ENCODE measurements at places on chromosomes 6 and 20. TPM values are rescaled to one million over a fixed set of nuclear protein-coding genes. Genes with fewer than 3 reads are reported as not detected.
A peak's percentile ranks its signal among the peaks of the same experiment; 100 is the strongest.

The LY6G6F gene
- total RNA-seq, result not detected

The LY6G6D gene
- total RNA-seq, result not detected

The SGK2 gene
- total RNA-seq, result 1.8 TPM

- no peak overlapping the region for H3K4me3 ChIP-seq
- H3K4me1 ChIP-seq, result no peaks in the 10 kb centered on the region
- no peaks in the 10 kb centered on the region for H3K36me3 ChIP-seq
- no peaks in the 10 kb centered on the region for H3K27me3 ChIP-seq
Observed at GRCh38 chr6:129923530-129924250, 62.6 kb upstream of the TMEM244 start.

DNA sequence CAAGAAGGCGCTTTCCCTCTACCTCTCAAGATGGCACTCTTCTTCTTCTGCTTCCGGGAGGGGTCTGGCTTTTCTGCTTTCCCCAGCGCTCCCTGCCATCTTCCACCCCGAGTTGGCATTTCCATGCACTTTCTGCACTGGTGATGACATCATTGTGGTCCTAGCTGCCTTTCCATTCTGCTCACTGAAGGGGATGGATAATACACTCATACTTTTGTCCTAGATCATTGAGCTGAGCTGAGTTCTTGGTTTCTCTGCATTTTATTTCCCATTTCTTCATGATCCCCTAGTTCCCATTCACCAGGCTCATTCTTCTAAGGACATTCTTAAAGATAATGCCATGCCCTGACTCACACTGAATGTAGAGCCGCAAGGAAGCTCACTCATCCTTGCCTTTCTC, 96.7 kb downstream of the EDN1 start:
- H3K4me1 ChIP-seq, result no peaks in the 10 kb centered on the region
- no peaks in the 10 kb centered on the region for H3K36me3 ChIP-seq
- no peak for DNase-seq
- H3K27ac ChIP-seq, result no peak overlapping the region
- no peak overlapping the region for H3K4me3 ChIP-seq

DNA sequence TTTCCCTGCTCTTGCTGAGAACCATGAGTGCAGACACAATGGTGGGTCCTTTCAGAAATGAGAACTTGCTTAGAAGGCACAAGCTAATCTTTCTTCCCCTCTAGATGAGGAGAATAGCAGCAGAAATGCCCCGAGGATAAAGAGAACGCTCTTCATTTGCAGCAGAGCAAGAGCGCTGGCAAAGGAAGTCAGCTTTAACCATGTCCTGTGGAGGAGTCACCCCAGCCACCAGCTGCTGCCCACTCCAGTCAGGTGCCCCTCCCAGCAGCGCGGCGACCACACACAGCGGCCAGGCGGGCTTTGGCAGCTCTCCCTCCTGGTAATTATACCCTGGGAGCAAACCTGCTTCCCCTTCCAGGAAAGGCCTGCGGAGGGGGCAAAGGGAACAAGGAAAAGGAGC, 42.4 kb upstream of the EMILIN3 start:
- no peak for DNase-seq
- H3K27ac ChIP-seq, result no peak overlapping the region
- H3K4me1 ChIP-seq, result peaks cover 15% of the 10 kb centered on the region
- H3K27me3 ChIP-seq, result no peaks in the 10 kb centered on the region
- H3K36me3 ChIP-seq, result peaks cover 73% of the 10 kb centered on the region
- no peak overlapping the region for H3K4me3 ChIP-seq

- no peak overlapping the region for H3K4me3 ChIP-seq
- H3K27me3 ChIP-seq, result no peaks in the 10 kb centered on the region
- no peaks in the 10 kb centered on the region for H3K36me3 ChIP-seq
- H3K27ac ChIP-seq, result no peak overlapping the region
- no peaks in the 10 kb centered on the region for H3K4me1 ChIP-seq
Observed at GRCh38 chr6:162864911-162865310, 137.1 kb downstream of the PACRG start.

GRCh38 chr6:34772940-34773339, 15.6 kb downstream of the SNRPC start:
- H3K4me3 ChIP-seq, result no peak overlapping the region
- H3K36me3 ChIP-seq, result peaks cover 46% of the 10 kb centered on the region
- no peaks in the 10 kb centered on the region for H3K4me1 ChIP-seq
- no peak for DNase-seq
- peak overlapping the region; percentile 59 for H3K27ac ChIP-seq

DNA sequence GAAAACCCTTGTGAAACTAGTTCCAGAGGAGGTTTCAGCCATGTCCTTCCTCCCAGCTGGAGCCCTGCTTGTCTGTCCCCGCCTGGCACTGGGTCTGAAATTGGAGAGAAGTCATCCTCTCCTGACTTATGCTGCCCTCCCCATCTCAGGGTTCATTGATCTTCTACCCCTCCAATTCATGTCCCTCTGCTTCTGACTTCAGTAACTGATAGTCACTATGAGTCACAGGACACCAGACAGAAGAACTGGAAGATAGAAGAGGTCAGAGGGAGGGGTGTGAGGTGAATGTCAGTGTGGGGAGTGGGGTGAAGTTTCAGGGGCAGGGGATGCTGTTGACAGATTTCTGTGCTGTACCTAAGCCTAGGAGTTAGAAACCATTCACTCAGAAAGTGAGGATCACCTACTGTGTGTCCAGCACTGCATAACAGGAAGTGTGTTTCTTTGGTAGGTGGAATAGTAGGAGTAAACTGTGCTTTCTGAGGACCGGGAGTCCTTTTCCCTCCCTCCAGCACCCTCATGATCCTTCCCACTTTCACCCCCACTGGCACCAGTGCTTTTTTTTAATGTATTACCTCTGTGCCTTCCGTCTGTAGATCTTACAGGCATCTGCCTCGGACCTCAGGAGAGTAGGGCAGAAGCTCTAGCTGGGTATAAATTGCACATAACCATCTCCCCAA, 627 bp upstream of the RPP21 start:
- H3K36me3 ChIP-seq, result no peaks in the 10 kb centered on the region
- H3K27me3 ChIP-seq, result no peaks in the 10 kb centered on the region
- no peaks in the 10 kb centered on the region for H3K4me1 ChIP-seq
- peak; percentile 40 for DNase-seq

DNA sequence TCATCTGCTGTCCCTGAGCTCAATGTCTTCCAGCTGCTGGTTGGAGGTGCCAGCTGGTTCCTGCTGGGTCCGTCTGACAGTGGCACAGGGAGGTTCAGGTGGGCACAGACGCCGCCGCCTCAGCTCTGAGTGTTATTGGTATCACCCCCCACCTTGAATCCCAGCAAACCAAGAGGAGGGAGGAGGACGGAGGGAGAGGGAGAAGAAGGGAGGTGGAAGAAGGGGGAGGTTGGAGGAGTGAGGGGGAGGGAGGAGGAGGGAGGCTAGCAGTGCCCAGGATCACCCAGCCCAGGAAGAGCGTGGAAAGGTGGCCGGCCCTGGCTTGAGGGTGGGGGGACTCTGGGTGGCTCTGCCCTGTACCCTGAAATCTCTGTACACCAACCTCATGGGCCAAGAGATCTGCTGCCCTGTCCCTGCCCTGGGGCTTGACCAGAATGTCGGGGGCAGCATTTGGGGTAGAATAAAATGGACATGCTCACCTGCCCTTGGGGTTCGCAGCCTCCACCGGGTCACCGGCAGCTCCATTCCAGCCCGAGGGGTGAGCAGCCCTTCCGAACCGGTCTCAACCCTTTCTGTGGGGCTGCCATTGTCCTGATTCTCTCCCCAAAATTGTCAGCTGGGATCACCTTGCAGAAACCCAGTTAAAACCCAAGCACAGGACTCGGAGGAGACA, 17.1 kb downstream of the NTSR1 start:
- peaks cover 22% of the 10 kb centered on the region for H3K27me3 ChIP-seq
- no peaks in the 10 kb centered on the region for H3K4me1 ChIP-seq
- no peak for DNase-seq
- no peaks in the 10 kb centered on the region for H3K36me3 ChIP-seq
- no peak overlapping the region for H3K27ac ChIP-seq
- H3K4me3 ChIP-seq, result no peak overlapping the region

DNA sequence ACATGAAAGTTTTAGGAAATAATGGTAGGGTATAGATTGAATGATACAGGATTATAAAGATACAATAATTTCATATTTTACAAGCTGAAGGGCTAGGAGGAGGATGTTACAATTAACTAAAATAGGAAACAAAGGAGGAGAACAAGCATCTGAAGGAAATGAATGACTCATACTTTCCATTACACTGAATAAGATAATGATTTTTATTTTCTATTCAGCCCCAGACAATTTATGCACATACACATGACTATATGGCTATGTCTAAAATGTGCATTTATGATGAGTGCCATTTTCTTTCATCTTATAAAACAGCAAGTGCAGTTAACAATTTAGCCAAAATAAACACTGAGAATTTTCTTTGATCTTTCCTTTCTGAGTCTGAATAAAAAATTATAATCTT, 994.6 kb upstream of the ADGRB3 start:
- H3K4me3 ChIP-seq, result no peak overlapping the region
- H3K27ac ChIP-seq, result no peak overlapping the region
- H3K27me3 ChIP-seq, result no peaks in the 10 kb centered on the region
- no peaks in the 10 kb centered on the region for H3K4me1 ChIP-seq
- no peaks in the 10 kb centered on the region for H3K36me3 ChIP-seq
- DNase-seq, result no peak

DNA sequence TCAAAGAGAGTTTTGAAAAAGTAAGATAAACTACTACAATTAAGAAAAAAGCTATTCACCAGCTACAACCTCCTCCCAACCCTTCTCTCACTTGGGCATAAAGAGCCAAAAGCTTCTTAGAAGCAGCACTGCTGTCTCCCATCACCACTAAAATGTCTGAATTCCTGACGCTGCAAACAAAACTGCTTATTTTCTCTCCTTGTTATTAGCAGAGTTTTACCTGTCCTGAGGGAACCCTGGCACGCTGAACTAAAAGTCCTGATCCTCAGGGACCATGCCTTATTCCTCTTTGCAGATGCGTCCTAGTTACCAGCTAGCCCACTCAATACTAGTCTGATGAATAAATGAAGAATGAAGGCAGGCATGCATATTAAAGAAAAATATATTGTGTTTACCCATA, 1.1 kb downstream of the HACE1 start:
- DNase-seq, result no peak
- H3K36me3 ChIP-seq, result no peaks in the 10 kb centered on the region

DNA sequence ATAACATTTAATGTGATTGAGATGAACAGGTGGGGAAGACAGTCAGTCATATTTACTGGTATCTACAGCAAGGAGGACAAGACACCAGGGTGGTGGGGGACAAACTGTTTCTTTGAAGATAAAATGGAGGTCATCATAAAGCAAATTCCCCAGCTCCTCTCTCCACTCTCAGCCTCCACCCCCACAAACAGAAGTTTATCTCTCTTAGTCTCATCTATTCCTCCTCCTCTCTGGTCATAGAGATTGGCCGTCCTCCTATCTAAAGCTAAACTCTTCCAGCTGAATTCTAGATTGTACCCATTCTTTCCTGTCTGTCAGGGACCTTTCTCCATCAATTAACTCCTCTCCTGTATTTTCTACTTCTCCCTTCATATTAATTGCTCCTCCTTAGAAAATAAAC, 71.1 kb downstream of the KIF6 start:
- no peaks in the 10 kb centered on the region for H3K27me3 ChIP-seq
- H3K27ac ChIP-seq, result no peak overlapping the region
- H3K4me3 ChIP-seq, result no peak overlapping the region

- H3K4me1 ChIP-seq, result peaks cover 5% of the 10 kb centered on the region
- H3K36me3 ChIP-seq, result no peaks in the 10 kb centered on the region
- no peak for DNase-seq
- no peaks in the 10 kb centered on the region for H3K27me3 ChIP-seq
- no peak overlapping the region for H3K4me3 ChIP-seq
- H3K27ac ChIP-seq, result peak overlapping the region; percentile 43
Observed at GRCh38 chr6:75600768-75601167, 912 bp upstream of the SENP6 start.

GRCh38 chr6:64104051-64104450, 468.4 kb downstream of the PHF3 start:
- no peaks in the 10 kb centered on the region for H3K27me3 ChIP-seq
- H3K36me3 ChIP-seq, result no peaks in the 10 kb centered on the region
- H3K4me3 ChIP-seq, result no peak overlapping the region

- no peaks in the 10 kb centered on the region for H3K27me3 ChIP-seq
- H3K36me3 ChIP-seq, result no peaks in the 10 kb centered on the region
- no peak overlapping the region for H3K4me3 ChIP-seq
- H3K27ac ChIP-seq, result no peak overlapping the region
- DNase-seq, result no peak
Observed at GRCh38 chr6:98487612-98488011, 346.8 kb upstream of the POU3F2 start.

DNA sequence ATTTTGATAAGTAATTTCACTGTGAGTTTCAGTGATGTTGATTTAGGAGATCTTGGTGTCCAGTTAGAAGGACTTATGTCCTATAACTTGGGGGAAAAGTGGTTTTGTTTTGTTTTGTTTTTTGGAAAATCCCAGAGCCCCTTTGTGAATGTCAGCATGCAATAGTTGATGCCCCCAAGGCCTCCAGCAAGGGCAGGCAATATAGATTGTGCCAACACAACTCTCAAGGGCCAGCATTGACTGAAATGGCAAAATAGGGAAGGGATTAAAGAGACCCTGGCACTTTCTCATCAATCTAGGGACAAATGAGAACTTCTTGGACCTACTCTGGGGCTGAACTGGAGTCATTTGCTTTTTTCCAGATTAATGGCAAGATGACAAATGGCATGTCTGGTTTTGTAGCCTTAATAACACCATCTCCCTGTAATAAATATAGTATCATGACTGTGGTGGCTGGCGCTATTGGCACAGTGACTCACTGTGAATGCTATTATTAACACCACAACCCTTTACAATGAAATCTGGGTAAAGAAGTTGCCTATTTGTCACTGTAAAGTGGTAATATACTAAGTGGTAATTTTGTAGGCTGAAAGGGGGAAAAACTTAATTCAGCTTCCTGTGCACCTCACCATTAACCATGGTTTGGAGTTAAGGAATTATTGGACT, 51.8 kb downstream of the ABRACL start:
- H3K4me1 ChIP-seq, result no peaks in the 10 kb centered on the region
- H3K27me3 ChIP-seq, result no peaks in the 10 kb centered on the region
- H3K27ac ChIP-seq, result no peak overlapping the region
- DNase-seq, result no peak
- no peaks in the 10 kb centered on the region for H3K36me3 ChIP-seq

- no peak overlapping the region for H3K4me3 ChIP-seq
- no peaks in the 10 kb centered on the region for H3K36me3 ChIP-seq
- DNase-seq, result no peak
- H3K27ac ChIP-seq, result no peak overlapping the region
- H3K4me1 ChIP-seq, result peaks cover 4% of the 10 kb centered on the region
Observed at GRCh38 chr6:38134704-38135088, 315.2 kb downstream of the ZFAND3 start.

DNA sequence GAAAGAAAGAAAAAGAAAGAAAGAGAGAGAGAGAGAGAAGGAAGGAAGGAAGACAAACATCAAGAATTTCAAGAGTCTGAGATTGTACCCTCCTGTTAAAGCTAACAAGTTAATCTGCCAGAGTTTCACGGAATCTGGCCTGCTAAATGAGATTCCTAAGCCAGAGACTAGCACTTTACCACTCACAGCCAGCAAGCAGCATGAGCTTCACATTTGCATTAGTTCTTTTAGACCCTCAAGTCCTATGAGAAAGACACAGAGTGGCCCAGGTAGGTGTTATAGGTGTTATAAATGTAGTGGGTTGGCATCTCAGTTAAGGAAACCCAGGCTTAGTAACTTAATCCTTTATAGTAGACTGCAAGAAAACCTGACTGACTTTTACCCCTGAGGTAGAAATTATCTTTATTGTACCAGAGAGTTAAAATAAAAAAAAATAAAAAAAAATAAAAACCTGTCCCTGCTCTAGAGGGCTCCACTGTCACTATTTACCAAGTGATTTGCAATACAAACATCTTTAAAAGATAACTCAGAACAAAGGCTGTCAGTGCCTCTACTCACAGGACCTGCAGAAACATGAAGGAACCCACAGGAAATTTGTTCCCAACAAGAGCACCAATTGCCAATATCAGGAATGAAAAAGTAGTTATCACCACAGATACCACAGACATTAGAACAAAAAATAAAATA, 9.7 kb upstream of the IBTK start:
- no peak overlapping the region for H3K4me3 ChIP-seq
- no peak for DNase-seq
- H3K4me1 ChIP-seq, result peaks cover 16% of the 10 kb centered on the region
- H3K27me3 ChIP-seq, result no peaks in the 10 kb centered on the region
- H3K36me3 ChIP-seq, result no peaks in the 10 kb centered on the region

All from adrenal gland (tissue), 19 donors.